ENCODE measurements at places on chromosomes 7 and 10.
A peak's percentile ranks its signal among the peaks of the same experiment; 100 is the strongest.

DNA sequence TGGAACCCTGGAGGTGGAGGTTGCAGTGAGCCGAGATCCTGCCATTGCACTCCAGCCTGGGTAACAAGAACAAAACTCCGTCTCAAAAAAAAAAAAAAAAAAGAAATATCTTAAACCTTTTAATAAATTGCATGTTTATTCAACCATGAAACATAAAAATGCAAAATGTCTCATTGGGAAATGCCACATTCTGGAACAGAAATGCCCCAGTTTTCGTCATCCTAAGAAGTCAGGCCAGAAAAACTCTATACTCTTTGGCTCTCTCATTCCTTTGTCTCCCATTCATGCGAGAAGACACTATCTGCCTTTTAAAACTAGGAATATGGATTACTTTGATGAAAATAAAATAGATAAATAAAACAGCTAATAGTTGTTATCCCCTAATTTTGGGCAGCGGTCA lies 21.5 kb upstream of the ABLIM1 start:
- DNase-seq: no peak

GRCh38 chr7:118311121-118311836 lies 86.8 kb downstream of the ANKRD7 start:
- DNase-seq: no peak

- peak; percentile 52 for DNase-seq
Measured at GRCh38 chr7:15685358-15686294, 857 bp downstream of the MEOX2 start.

DNA sequence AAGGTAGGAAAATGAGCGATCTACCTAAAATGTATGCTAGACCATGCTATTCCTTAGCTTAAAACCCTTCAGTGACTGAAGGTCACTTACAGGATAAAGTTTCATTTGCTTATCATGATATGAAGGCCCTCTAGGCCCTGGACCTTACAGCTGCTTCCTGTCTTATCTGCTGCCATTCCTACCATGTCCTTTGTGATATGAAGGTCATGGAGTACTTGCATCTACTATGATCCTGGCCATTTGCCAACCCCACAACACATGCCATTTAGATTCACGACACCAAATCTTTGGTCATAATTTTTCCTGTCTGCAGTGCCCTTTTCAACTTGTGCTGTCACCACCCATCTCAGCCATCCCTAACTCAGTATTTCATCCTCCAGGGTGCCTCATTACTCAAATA lies 181.8 kb upstream of the MDFIC start:
- no peak for DNase-seq
